ENCODE measurements at places on chromosomes 6 and 20. TPM values are rescaled to one million over a fixed set of nuclear protein-coding genes. Genes with fewer than 3 reads are reported as not detected.

DNA sequence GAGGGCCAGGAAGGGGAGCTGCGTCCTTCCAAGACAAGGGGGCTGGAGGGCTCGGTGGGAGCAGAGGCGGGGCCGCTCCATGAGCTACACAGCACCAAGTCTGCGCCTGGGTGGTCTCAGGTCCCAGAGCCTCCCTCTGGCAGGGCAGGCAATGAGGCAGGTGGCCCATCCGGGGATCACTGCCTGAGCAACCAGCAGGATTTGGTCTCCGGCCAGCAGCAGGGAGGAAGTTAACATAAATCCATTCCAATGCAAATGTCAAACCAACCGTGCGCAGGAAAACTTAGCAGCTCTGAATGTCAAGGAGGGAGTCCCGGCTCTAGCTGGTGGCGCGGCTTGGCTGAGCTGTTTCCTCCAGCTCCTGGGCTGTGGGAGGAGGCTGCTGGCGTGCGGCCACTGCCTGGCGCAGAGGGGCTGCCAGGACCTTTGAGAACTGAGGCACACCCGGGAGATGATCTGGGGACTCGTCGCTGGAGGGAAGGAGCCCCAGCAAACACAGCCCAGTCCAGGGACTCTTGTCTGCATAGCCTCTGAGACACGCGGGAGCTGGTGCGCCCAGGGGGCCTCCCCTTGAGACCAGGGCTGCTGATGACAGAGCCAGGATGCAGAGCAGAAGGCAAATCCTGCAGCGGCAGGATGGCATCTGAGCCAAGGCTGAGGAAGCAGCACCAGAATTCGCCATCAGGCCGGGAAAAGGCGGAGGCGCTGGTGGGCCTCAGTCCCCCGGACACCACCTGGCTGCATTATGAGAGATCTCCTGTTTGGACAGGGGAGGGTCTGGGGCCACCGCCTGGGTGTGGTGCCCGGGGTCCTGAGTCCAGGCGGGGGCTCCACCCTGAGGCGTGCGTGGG is 33.1 kb upstream of the CHRNA4 start:
- DNase-seq: no peak

DNA sequence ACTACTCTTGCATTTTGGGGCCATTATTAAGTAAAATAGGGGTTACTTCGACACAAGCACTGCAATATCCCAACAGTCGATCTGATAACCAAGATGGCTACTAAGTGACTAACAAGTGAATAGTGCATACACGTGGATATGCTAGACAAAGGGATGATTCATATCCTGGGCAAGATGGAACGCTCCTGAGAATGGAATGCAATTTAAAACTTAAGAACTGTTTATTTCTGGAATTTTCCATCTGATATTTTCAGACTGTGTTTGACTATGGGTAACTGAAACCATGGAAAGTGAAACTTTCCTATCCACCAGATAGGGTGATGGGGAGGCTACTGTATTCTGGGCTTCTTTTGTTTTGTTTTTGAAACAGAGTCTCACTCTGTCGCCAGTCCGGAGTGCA is 66.5 kb downstream of the ILRUN start:
- DNase-seq: peak; percentile 76

DNA sequence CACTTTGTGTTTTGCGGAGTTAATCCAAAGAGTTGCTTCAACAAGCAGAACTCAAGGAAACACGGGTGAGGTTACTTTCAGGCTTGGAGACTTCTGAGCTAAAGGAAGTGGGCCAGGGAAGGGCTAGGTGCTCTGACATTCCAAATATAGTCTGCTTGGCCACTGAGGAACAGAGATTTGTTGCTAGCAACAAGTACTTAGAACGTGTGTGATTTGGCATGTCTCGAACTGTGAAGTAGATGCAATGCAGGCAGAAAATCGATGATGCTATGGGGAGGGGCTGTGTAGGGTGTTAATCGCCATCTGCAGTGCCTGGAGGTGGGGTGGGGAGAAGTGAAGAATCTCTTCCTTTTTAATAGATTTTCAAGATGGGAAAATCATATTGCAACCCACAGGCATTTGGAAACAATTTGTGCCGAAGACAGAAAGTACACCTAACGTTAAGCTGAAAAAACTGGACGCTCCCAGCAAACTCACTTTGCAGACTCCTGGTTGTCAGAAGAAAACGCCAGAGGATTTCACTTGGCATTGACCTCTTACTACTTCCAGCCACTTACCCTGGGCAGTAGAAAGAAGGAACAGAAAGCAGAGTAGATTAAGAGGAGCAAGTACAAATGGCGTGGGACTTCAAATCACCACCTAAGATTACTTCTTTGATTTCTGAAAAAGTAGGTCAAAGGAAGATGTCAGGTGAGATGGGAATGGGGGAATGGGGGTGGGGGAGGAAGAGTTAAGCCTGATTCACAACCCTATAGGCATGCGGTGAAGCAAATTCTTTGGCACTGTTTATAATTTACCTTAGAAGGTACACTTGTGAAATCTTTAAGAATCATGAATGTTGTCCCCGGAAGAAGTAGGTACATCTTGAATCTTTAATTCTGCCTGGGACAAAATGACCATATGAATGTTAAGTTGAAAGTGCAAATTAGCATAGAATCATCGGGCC is 314.1 kb downstream of the CD83 start:
- DNase-seq: no peak

DNA sequence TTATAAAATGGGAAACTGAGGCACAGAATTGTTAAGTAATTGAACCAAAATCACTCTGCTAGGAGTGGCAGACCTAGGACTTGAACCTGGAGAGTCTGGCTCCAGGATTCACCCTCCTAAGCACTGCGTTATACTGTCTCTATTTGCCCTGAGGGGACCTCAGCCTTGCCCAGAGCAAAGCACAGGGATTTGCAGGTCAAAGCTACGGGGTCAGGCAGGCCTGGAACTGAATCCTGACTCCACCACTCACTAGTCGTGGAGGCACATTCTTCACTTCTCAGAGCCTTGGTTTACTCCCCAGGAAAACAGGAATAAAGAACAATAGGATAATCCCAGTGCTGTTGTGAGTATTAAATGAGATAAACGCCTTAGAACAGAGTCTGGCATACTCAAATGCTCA is 19.4 kb downstream of the KCNK15 start:
- no peak for DNase-seq

GRCh38 chr6:157964100-157964499 is 17.6 kb upstream of the SYNJ2 start:
- no peak for DNase-seq

DNA sequence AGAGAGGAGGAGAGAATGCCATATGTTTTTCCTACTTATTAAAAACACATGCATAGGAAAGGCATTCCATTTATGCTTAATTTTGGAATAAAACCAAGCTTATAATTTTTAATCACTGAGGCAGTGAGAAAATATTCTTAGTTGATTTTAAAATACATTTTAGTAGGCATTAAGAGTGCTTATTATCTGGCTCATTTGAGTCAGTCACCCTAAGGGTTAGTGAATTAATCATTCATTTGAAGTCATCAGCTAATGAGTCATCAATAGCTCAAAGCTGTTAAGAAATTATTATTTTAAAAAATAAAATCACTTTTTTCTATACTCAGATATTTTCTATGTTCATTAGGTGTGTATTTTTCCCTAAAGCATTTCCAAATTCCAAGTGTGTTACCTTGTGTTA is 81.6 kb downstream of the TMEM200A start:
- no peak for DNase-seq

DNA sequence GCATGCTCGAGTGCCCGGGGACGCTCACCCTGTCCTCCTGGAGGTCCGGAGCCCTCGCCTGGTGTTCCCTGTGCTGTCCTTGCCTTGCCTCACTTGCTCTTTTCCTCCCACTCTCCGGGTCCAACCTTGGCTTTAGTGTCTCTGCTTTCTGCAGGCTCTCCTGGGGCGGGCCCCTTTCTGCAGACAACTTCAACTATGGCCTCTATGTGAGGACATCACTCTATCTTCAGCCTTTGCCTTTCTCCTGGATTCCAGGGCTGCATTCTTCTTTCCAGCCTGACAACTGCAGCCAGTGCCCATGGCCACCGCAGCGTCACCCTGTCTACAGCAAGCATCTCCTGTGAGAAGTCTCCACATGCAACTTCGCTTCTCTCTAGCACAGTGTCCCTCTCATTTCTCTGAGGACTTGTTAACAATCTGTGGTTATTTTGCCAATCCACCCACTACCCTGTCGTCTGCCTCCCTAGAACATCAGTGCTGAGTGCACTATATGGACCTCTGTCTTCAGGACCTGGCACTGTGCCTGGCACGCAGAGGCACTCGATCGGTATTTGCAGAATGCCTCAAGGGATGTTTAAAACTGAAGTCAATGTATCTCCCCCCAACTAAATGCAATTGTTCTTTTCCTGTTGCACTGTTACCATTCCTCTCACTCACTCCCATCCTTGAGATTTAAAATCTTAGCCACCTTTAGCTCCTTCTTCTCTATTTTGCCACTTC is 35.9 kb downstream of the FOXC1 start:
- no peak for DNase-seq

DNA sequence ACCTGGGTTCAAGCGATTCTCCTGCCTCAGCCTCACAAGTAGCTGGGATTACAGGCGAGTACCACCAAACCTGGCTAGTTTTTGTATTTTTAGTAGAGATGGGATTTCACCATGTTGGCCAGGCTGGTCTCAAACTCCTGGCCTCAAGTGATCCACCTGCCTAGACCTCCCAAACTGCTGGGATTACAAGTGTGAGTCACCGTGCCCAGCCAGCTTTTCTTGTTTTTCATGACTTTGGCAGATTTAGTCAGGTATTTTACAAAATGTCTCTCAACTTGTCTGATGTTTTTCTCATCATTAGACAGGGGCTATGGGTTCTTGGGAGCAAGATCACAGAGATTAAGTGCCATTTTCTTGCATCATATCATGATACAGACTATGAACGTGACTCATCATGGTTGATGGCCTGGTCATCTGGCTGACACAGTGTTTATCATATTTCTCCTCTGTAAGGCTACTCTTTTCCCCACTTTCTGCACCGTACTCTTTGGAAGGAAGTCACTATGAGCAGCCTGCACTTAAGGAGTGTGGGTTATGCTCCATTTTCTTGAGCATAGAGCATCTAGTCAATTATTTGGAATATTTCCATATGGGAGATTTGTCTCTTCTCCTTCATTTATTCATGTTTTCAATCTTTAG is 67.8 kb downstream of the RNF182 start:
- no peak for DNase-seq

- DNase-seq: no peak
Observed at GRCh38 chr6:125009578-125009977, 47.3 kb downstream of the RNF217 start.

- peak; percentile 13 for DNase-seq
Observed at GRCh38 chr6:164085091-164086075, 670.9 kb downstream of the QKI start.

DNA sequence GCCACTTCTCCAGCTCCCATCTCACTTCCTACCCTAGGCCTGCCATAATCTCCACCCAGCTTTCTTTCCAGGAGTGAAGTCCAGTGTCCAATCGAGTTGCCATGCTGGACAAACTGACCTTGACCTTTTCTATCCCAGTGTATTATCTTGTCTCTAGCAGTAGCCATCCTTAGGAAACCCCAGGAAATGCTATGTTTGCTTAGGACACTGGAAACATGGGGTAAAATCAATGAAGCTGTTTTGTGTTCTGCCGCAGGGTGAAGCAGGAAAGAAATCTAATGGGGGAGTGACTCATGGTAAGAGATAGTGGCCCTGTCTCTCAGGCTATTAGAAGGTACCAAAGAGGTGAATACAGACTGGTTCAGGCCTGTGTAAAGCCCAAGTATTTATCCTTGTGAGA is 1110.1 kb upstream of the FLRT3 start:
- DNase-seq: no peak

DNA sequence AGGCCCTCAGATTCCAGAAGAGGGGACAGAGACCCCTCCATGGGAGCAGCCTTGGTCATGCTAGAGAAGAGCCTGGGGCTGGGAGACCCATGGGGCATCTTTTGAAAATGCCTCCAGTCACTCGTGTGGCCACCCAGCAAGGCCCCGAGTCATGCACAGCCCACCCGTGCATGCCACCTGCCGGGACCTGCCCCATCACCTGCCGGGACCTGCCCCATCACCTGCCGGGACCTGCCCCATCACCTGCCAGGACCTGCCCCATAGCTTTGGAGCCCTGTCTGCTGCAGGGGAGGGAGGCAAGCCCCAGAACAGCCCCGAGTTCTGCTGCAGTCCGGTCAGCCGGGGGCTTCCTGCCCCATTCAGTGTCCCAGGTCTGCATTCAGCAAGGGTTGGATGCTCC is 37.5 kb upstream of the SLCO4A1 start:
- DNase-seq: no peak

- DNase-seq: no peak
Observed at GRCh38 chr6:44496665-44497369, 109.3 kb downstream of the CDC5L start.

DNA sequence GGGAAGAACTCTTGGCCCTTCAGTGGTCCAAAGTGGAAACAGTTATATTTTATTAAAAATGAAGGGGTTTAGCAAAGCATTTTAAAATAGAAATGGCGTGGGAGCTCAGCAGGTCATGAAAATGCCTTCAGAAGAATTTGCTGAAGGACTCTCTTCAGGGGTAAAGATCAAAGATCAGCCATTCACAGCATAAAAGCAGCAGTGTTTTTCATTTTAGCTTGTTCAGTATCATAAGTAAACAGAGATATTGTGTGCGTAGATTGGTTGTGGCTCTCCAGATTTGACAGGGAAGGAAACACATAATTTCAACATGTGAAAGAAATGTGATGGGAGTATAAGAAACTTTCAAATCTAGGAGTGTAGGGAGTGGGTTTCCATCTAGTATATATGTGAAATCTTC is 519.2 kb upstream of the MAP3K7 start:
- DNase-seq: no peak

DNA sequence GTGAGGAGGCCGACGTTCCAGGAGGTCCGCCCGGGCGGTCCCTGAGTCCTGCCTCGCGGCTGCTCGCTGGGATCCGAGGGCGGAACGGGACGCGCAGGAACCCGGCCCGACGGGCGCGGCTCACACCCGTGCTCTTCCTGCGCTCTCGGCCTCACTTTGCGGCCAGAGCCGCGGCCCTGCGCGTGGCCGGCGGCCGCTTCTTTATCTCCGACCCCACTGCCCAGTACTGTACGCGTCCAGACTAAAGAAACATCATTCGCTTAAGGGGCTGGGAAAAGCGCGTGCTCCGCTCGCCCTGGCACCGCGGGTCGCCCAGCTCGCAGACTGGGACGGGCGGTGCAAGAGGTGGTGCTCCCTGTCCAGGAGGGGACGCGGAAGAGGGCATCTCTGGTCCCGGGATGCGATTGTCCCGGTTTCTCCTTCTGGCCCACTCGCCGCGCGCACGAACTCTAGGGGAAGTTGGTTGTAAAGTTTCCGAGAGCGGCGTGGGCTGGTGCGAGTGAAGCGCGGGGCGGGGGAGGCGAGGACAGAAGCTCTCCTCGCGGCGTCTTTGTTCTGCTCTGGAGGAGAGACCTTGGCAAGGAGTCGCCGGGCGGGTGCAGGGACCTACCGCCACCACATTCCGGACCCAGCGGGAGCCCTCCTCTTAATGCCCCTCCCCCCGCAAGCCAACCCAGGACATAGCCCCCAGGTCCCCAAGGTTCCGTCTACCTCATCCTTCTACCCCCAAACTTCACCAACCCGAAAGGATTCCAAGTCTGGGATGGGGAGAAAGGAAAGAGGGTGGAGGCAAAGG is 71.0 kb downstream of the SOX4 start:
- no peak for DNase-seq

- no peak for DNase-seq
Observed at GRCh38 chr6:144055121-144055931, 40.0 kb downstream of the SF3B5 start.

IRAK1BP1 gene
- 3.0 TPM for total RNA-seq

SIM1 gene
- not detected for total RNA-seq

ARMH2 gene
- total RNA-seq: not detected

HRH3 gene
- total RNA-seq: not detected

PHIP gene
- total RNA-seq: 31.9 TPM

SLC22A23 gene
- total RNA-seq: 16.4 TPM

SAMD3 gene
- not detected for total RNA-seq

ETV7 gene
- 0.40 TPM for total RNA-seq

TP53RK gene
- total RNA-seq: 19.6 TPM
